ENCODE measurements at places on chromosomes 2 and 18.

DNA sequence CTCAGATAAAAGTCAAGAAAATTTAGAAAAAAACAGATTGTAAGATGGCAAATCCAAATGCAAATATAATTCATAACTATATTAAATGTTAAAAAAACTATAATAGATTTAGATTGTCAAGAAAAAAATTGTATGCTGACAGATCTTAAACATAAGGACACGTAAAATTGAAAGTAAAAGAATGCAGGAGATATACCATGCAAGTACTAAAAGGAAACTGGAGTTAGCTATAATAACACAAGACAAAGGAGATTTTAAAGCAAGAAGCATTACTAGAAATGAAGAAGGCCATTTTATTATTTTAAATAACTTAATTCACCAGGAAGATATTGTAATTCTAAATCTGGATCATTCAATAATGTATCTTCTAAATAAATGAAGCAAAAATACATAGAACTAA is 48.3 kb downstream of the TTC21B start:
- DNase-seq, result no peak

DNA sequence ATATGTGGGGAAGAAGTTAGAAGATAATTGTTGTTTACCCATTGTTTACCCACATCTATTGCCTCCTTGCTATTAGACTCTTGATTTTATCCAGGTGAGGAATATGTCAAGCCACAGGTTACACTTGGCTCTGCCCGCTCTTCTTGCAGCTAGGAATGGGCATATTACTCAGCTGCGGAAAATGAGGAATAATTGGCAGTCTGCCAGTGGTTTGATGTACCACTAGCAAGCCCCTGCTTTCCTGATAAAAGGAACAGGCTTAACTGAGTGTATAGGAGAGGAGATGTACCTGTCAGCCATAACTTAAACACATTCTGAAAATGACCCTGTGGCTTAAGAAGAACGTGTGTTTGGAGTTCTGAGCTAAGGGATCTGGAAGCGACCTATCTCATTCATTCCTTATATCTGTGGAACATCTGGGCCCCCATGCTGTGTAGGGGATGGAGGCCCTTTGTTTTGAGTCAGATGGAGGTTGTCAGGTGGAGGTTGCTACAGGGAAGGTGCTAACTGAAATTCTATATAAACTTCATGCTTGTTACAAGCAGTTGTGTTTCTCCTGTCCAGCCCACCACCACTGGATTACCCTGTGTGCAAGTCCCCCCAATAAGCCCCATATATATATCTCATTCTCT is 4.6 kb upstream of the FMNL2 start:
- DNase-seq, result no peak

GRCh38 chr2:28408764-28409599 is 16.3 kb downstream of the FOSL2 start:
- DNase-seq, result peak; percentile 87

- no peak for DNase-seq
Measured at GRCh38 chr18:29154196-29154757, 977.3 kb upstream of the CDH2 start.

- peak; percentile 46 for DNase-seq
Measured at GRCh38 chr2:3628800-3629199, 29.2 kb upstream of the ALLC start.
